ENCODE measurements at places on chromosomes 3 and 15.

DNA sequence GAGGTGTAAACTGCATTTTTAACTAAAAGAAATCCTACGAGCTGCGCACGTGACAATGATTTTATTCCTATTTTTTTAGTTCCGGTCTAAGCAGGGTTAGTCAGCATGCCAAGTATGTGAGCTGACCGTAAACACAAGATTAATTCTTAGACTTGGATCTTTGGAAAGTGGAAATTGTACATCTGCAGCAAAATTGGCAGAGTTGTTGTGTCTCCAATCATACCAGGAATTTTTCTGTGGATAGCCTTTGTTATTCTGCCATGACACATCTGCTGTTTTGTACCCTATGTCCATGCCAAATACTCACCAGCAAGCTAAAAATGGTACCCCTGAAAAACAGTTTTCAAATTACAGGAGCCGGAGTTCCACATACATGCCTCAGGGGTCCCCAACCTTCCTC is 562.5 kb downstream of the UNC13C start:
- DNase-seq, result no peak

DNA sequence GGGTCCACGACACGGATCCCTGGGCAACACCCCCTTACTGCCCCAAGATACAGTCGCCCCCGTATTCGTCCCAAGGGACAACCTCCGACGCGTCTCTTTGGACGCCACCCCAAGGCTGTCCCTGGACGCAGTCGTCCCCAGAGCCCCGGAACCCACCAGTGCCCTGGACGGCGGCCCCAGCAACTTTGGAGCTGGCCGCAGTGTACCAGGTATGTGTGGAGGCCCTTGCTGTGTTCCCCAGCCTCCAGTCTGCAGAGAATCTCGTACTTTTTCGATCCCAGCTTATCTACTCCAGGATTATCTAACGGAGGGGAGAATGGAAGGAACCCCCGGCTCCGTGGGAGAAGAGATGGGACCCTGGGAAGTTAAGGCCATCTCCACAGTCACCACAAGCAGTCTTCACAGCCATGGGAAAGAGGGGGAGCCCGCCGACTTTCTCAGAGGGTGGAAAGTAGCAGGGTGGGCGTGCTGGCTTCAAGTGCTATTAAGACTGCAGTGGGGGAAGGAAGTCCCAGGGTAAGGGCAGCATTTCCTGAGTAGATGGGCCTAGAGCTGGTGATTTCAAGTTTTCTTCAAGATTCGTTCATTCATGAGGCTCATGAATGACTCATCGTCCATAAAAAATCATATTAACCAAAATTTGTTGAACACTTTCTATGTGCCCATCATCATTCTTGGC is 1.1 kb downstream of the MESP2 start:
- DNase-seq, result no peak

DNA sequence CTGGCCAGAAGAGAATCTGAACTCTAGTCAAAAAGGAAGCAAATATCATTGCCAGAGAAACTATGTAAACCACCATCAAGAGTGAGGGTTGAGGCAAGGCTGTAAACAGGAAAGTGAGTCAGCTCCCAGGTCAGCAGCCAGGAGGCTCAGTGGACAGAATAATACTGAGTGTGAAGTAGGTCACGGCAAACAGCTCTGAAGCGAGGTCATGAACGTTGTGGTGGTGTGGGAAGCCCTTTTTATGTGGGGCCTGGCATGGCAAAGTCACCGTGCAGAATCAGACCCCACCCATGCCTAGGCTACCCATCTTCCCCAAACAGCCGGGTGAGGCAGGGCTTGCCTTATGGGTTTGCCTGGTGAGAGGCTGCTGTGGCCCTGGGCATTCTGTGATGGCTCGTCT is 43.9 kb downstream of the THBS1 start:
- DNase-seq, result no peak

DNA sequence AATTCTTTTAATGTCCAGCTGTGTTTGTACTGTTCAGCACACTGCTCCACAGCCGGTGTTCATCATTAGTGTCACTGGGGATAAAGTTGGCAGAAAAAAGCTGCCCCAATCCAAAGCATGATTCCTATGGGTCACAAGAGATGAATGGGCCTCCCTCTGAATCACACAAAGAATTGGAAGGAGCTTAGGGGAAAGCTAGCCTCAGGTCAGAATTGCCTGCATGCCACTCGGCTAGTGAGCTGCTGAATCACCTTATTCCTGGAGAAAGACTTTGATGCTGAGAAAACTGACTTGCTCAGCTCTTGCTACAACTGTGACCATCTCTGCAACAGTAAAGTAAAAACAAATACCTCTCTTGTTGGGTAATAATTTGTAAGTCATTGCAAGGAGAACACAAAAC is 3.5 kb downstream of the CCK start:
- no peak for DNase-seq

Data from activated CD4-positive, alpha-beta T cell treated with anti-CD3 and anti-CD28 coated beads for 24 hours (primary cell).